Hematopoietic multipotent progenitor cell treated with erythropoietin and hydrocortisone succinate and interleukin-3 and kit ligand, for 4 days (in vitro differentiated cells): ENCODE measurements at places on chromosomes 13 and 19.

DNA sequence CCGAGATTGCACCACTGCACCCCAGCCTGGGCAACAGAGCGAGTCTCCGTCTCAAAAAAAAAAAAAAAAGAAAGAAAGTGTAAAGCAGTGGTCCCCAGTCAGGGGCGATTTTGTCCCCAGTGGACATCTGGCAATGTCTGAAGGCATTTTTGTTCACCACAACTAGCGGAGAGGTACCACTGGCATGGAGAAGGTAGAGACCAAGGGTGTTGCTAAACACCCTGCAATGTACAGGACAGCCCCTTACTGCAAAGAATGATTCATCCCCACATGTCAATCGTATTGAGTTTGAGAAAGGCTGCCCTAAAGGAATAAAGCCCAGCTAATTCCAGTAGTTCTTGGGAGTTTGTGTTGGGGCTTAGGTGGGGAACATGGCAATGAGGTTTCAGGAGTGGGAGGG, 38.7 kb downstream of the CYP4F2 start:
- DNase-seq = peak; percentile 62

GRCh38 chr19:2648528-2648937, 54.0 kb downstream of the GNG7 start:
- peak; percentile 90 for DNase-seq

- DNase-seq = peak; percentile 60
Observed at GRCh38 chr13:26343816-26344215, 89.9 kb downstream of the CDK8 start.

GRCh38 chr13:35855531-35856019, 275.6 kb downstream of the DCLK1 start:
- no peak for DNase-seq

- no peak for DNase-seq
Observed at GRCh38 chr19:30068528-30069395, 126.7 kb downstream of the URI1 start.

- peak; percentile 26 for DNase-seq
Observed at GRCh38 chr13:95948656-95949055, 104.5 kb downstream of the UGGT2 start.

GRCh38 chr13:83298617-83299016, 583.7 kb downstream of the SLITRK1 start:
- no peak for DNase-seq

- DNase-seq = no peak
Observed at GRCh38 chr19:32233885-32234284, 111.5 kb upstream of the ZNF507 start.

GRCh38 chr13:114151031-114151430, 18.6 kb upstream of the RASA3 start:
- DNase-seq = no peak

GRCh38 chr13:67232384-67232783, 2.2 kb upstream of the PCDH9 start:
- no peak for DNase-seq

- no peak for DNase-seq
Observed at GRCh38 chr19:29881386-29881785, 60.7 kb upstream of the URI1 start.

DNA sequence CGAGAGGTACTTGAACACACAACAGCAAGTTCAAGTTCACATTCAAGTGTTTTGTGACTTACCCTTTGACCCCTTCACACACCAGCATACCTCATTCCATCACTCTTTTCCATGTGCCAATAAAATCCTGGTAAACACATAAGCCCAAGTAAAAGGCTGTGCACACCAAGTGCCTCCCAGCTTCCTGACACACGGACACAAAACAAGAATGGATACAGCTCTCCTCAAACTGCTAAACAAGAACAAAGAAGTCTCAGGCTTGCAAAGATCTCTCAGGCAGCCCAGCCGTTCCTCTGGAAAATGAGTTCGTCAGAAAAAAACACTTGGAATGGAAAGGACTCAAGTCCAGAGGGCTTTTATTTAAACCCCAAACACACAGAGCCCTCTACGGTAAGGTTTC, 83.7 kb downstream of the NUFIP1 start:
- no peak for DNase-seq
